ENCODE measurements at places on chromosomes 6 and 20. TPM values are rescaled to one million over a fixed set of nuclear protein-coding genes. Genes with fewer than 3 reads are reported as not detected.

The PTK6 gene
- total RNA-seq = not detected

The HLA-DOA gene
- total RNA-seq = 38.0 TPM

DNA sequence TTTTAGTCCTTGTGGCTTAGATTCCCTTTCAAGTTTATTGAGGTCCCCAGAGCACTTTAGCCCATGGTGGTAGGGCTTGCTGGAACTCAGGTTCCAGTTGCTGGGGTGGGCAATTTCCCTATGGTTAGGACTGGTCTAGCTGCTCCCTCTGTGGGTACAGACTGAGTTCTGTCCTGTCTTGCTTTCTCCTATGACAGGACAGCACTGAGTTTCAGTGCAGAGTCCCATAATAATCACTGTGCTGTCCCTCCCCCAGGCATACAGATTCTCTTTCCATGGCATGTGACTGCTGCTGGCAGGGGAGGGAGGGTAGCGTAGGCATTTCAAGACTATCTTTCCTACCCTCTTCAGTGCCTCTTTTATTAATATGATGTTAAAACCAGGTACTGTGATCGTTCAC is 17.1 kb upstream of the ERVFRD-1 start:
- H3K27ac ChIP-seq = no peak overlapping the region
- H3K27me3 ChIP-seq = no peaks in the 10 kb centered on the region
- no peaks in the 10 kb centered on the region for H3K36me3 ChIP-seq
- H3K4me1 ChIP-seq = no peaks in the 10 kb centered on the region
- no peak overlapping the region for H3K4me3 ChIP-seq

GRCh38 chr20:44092551-44093248 is 94.3 kb downstream of the JPH2 start:
- no peak overlapping the region for H3K27ac ChIP-seq
- H3K27me3 ChIP-seq = no peaks in the 10 kb centered on the region
- DNase-seq = peak; percentile 72

DNA sequence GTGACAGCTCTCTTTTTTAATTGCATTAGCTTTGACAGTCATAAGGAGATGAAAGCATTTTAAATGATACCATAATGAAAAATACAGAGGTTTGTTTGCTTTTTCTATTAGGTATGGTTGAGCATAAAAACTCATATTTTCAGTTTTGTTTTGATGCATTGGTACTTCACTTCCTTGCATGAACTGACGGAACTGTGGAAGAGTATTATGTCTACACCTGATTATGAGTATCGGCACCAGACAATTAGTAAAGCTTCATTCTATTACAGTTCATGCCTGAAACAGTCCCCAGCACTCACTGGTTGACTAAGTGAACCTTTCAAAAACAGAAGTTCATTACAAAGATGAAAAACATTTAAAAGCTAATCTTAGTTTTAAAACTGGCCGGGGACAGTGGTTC is 593.0 kb downstream of the GRIK2 start:
- no peaks in the 10 kb centered on the region for H3K27me3 ChIP-seq
- no peak overlapping the region for H3K4me3 ChIP-seq
- no peak for DNase-seq
- H3K36me3 ChIP-seq = no peaks in the 10 kb centered on the region
- H3K4me1 ChIP-seq = no peaks in the 10 kb centered on the region

- H3K4me3 ChIP-seq = no peak overlapping the region
- no peaks in the 10 kb centered on the region for H3K27me3 ChIP-seq
Measured at GRCh38 chr20:25574411-25574810, 10.9 kb downstream of the NINL start.

- DNase-seq = no peak
- H3K27ac ChIP-seq = no peak overlapping the region
- H3K4me3 ChIP-seq = no peak overlapping the region
- no peaks in the 10 kb centered on the region for H3K36me3 ChIP-seq
- no peaks in the 10 kb centered on the region for H3K27me3 ChIP-seq
Measured at GRCh38 chr6:15715851-15716250, 53.0 kb upstream of the DTNBP1 start.

The PCSK2 gene
- 0.07 TPM for total RNA-seq

GRCh38 chr6:166046226-166046625 is 121.4 kb downstream of the TBXT start:
- no peak overlapping the region for H3K4me3 ChIP-seq
- no peaks in the 10 kb centered on the region for H3K27me3 ChIP-seq
- DNase-seq = no peak
- H3K27ac ChIP-seq = no peak overlapping the region

- H3K4me1 ChIP-seq = no peaks in the 10 kb centered on the region
- H3K27ac ChIP-seq = no peak overlapping the region
- H3K36me3 ChIP-seq = no peaks in the 10 kb centered on the region
- no peak for DNase-seq
Measured at GRCh38 chr6:167129562-167129961, 6.7 kb downstream of the CCR6 start.

The ARHGAP40 gene
- total RNA-seq = not detected

The TSPO2 gene
- total RNA-seq = not detected

GRCh38 chr6:39082310-39082709 is 32.7 kb downstream of the SAYSD1 start:
- no peak overlapping the region for H3K27ac ChIP-seq
- no peak for DNase-seq
- no peaks in the 10 kb centered on the region for H3K4me1 ChIP-seq
- no peaks in the 10 kb centered on the region for H3K36me3 ChIP-seq

The GJA10 gene
- not detected for total RNA-seq

The HLA-DRB5 gene
- 3.4 TPM for total RNA-seq

The SLC16A10 gene
- total RNA-seq = 4.8 TPM
